Ammon's horn (tissue), 1 donor: ENCODE measurements at places on chromosomes 16 and 17.
A peak's percentile ranks its signal among the peaks of the same experiment; 100 is the strongest.

DNA sequence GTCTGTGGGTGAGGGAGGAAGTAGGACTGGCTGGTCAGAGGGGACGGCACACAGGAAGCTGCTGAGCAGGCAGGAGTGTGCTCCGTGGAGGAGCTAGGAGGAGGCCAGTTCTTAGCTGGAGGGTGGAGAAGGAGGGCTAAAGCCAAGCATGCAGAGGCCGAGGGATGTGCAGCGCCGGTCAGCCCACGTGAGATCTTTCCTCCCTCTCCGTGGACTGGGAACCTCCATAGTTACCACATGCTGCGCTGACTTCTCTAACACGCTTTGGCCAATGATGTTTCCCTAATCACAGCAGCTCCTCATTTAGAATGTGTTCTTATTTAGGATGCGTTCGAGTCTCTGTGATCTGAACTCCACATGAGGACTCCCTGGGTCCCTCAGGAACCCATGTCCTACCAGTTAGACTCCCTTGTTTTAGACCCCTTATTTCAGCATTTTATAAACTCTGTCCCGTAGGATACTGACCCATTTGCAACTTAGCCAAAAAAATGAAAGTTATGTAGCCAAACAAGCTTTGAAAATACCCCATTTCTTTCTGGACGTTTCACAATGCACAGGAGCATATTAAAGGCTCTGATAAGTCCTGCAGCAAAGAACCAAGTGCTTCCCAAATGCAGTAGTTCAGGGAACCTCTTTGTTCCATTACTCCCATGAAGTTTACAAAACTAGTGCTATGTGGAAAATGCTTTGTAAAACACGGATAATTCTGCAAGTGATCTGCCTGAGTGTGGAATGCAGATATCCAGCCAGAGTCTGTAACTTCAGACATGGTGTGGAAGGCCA is 51.4 kb downstream of the IRF8 start:
- no peak for DNase-seq

DNA sequence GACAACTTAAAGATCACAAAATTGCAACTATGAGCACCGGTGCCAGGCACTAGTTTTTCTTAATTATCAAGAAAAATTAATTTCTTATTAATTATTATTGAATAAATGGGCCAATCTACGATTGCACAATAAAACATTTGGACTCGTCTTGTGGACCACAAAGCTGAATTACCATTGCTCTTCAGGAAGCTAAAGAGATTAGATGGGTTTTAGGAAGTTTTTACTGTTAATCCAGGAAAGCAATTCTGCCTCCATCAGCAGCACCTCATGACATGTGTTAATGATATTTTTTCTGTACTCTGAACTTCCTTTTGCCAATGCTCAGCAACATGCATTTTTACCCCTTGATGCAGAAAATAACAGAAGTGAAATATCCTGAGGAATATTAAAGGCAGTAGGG is 37.9 kb downstream of the HS3ST3A1 start:
- DNase-seq: no peak

DNA sequence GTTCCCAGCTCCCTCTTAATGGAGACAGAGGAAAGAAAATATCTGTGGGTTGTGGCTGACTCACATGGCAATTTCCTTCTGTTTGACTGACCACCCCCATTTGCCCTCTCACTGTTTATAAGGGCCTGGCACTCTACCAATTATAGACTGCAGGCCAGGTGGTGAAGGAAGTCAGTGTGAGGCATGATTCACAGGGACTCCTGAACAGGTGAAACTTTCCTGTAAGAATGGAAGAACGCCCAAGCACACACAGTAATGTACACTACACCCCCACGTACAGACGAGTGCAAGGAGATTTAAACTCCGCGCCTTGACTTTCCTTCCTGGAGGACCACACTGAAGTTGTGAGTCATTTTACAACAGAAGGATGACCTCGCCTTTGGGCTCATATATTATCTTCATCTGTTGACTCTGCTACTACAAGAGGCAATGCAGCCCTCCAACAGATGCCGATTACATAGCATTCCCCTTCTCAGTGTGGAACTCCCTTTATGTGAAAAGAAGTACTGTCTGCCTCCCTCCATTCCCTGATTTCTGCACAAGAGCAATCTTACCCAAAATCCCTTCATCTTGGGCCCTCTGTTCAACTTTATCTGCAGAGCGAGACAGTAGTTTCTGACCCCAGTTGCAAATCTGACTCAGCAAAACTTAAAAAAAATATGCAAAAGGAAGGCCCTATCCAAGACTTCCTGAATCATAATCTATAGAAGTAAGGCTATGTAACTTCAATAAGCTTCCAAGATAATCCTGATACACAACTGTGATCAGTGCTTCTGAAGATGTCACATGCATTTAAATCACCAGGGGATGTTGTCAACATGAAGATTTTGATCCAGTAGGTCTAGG is 163.6 kb downstream of the SHISA6 start:
- no peak for DNase-seq

- DNase-seq: peak; percentile 90
Observed at GRCh38 chr17:50841949-50842354, 6.6 kb downstream of the WFIKKN2 start.

DNA sequence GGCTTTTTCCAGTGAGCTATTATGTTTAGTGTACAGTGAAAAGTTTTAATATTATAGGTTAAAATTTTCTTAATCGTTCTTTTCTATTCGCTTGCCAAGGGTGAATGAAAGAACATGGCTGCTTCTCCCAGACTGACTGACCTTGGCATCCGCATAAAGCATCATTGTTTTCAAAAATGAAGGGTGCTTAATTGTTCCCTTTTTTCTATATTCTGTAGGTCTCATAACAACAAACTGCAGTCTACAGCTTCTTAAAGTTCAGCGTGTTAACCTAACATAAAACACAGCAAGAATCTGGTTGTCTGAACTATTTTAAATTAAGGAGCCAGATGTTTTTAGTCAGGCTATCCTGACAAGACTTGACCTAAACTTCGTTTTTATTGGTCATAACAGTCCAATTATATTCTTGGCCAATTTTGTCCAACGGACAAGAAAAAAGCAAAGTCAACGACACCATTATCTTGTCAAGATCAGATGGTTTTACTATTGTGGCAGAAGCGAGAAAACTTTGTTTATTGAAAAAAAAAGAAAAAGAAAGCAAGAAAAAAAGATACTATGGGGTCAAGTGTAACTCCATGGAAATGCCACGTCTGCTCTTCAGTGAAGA is 14.1 kb downstream of the C17orf58 start:
- no peak for DNase-seq

GRCh38 chr17:8632061-8632460 is 1.5 kb upstream of the MYH10 start:
- DNase-seq: no peak
